ENCODE measurements at places on chromosomes 5 and 9. TPM values are rescaled to one million over a fixed set of nuclear protein-coding genes. Genes with fewer than 3 reads are reported as not detected.
A peak's percentile ranks its signal among the peaks of the same experiment; 100 is the strongest.

SETX gene
- 32.9 TPM for total RNA-seq

NPR3 gene
- total RNA-seq: not detected

PTGES gene
- 0.96 TPM for total RNA-seq

CMYA5 gene
- total RNA-seq: 0.12 TPM

FNBP1 gene
- 12.7 TPM for total RNA-seq

PCDHGA11 gene
- 7.0 TPM for total RNA-seq

TEX48 gene
- not detected for total RNA-seq

IQGAP2 gene
- total RNA-seq: 0.24 TPM

CDO1 gene
- total RNA-seq: 2.6 TPM

PAEP gene
- not detected for total RNA-seq

PCDHB11 gene
- total RNA-seq: 0.20 TPM

DNA sequence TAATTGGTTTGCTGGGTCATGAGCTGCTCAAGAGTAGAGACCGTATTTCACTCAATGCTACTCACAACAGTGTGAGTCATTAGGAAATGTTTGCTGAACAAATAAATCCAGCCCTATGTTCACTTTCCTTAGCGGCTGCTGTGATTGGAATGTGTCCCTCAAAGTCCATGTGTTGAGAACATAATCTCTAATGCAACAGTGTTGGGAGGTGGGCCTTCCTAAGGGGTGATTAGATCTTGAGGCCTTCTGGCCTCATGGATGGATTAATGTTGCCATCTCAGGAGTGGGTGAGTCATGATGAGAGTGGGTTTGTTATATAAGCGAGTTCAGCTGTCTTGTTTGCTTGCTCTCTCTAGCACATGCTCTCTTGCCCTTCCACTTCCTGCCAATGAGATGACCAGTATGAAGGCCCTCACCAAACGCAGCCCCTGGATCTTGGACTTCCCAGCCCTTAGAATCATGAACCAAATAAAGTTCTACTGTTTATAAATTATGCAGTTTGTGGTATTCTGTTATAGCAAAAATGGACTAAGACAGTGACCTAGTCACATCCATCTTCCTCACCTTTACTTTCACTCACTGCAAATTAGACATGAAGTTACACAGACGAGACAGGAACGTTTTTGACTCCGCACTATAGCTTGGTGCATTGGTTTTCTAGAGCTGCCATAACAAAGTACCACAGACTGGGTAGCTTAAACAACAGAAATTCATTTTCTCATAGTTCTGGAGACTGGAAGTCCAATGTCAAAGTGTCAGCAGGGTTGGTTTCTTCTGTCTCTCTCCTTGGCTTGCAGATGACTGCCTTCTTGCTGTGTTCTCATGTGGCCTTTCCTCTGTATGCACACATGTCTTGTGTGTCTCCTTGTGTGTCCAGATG is 50.9 kb upstream of the FAM169A start:
- peak; percentile 35 for DNase-seq

- no peak for DNase-seq
These were observed 61.4 kb upstream of the ICE1 start for GRCh38 chr5:5360941-5361520.

DNA sequence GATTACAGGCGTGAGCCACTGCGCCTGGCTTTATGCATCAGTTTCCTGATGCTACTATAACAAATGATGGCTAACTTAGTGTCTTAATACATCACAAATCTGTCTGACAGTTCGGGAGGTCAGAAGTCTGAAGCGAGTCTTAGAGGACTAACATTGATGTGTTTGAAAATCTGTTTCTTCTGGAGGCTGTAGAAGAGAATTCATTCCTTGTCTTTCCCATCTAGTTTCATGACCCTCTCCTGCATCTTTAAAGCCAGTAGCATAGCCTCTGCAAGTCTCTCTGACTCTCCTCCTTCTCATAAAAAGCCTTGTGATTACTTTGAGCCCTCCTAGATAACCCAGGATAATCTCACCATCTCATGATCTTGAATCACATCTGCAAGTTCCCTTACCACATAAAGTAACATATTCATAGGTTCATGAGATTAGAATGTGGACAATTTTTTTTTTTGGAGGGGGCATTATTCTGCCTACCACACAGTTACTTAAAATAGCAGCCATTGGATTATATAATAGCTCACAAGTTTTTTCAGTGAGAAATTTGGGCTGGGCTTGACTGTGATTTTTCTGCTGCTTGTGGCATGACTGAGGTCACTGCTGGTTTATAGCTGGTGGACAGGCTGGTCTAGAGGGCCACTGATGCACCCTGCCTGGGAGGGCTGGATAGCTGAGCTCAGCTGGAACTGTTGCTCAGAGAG is 134.8 kb downstream of the FBXL7 start:
- no peak for DNase-seq

GRCh38 chr9:78682216-78682615 is 385.3 kb downstream of the PSAT1 start:
- DNase-seq: no peak

- DNase-seq: no peak
These were observed 481.0 kb upstream of the RGMB start for GRCh38 chr5:98292496-98292895.

DNA sequence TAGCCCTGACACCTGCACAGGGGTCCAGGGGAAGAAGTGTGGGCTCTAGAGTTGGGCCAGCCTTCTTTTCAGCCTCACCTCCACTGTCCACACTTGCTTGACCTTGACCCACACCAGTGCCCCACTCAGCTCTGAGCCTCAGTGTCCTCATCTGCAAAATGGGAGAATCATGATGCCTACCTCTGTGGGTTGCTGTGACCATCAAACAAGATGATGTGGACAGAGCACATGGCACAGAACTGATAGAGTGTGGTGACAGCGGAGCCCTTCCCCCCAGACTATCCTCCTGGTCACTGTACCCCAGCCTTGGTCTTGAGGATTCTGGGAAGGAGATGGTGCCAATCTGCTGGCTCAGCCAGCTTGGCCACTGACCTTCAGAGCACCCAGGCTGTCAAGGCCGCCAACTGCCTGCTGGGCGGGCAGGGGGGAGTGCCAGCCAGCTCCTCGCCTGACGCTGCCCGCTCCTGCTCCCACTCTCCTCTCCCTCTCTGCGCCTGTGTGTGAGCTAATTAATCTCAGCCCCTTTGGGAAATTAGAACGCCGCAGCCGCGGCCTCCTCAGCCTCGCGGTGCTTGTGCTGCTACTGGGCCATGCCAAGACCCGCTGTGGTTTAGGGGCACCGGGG is 16.7 kb downstream of the CXXC5 start:
- DNase-seq: no peak

GRCh38 chr5:83628360-83628759 is 92.3 kb downstream of the HAPLN1 start:
- DNase-seq: no peak

GRCh38 chr5:93053825-93054224 is 527.2 kb downstream of the NR2F1-AS1 start:
- no peak for DNase-seq

DNA sequence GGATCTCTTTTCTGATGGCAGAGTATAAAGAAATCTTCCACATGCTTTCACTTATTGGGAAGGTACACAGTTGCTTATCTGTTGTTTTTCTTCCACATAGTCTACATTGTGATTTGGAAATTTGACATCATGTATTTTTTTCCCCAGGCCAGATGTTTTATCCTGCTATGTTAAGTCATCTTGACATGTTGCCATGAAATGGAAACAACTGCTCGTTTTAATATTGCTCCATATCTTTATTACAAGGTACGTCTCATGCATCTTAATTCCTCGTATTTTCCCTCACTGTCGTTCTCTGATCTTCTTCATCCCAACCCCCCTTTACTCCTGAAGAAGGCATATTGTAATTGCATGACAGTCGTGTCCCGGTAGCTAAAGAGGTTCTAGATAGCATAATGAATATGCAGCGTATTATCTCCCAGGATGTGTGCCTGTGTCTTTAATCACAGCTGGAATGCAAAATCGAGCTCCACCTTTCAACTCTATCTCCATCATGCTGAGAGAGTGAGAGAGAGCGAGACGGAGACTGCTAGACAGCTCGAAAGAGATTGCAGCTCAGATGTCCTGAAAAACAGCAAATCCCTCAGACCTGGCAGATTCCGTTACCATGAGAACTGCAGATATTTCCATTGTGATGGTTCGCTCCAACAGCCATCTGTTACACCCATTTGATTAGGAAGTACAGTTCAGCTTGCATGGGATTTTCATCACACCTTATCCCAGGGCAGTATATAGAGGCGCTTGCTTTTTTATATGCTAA is 281.7 kb downstream of the TMEM38B start:
- no peak for DNase-seq

DNA sequence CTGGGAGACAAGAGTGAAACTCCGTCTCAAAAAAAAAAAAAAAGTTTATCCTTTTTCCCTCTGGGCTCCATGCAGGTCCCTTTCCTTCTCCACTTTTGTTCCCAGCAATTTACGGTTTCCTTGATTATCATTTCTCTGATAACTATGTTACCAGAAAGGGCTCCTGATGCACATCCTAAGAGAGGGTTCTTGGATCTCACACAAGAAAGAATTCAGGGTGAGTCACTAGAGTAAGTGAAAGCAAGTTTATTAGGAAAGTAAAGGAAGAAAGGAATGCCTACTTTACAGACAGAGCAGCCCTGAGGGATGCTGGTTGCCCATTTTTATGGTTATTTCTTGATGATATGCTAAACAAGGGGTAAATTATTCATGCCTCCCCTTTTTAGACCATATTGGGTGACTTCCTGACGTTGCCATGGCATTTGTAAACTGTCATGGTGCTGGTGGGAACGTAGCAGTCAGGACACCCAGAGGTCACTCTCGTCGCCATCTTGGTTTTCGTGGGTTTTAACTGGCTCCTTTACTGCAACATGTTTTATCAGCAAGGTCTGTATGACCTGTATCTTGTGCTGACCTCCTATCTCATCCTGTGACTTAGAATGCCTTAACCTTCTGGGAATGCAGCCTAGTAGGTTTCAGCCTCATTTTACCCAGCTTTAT is 13.5 kb upstream of the MELK start:
- peak; percentile 48 for DNase-seq

GRCh38 chr5:58482536-58482935 is 8.7 kb upstream of the GAPT start:
- DNase-seq: no peak

DNA sequence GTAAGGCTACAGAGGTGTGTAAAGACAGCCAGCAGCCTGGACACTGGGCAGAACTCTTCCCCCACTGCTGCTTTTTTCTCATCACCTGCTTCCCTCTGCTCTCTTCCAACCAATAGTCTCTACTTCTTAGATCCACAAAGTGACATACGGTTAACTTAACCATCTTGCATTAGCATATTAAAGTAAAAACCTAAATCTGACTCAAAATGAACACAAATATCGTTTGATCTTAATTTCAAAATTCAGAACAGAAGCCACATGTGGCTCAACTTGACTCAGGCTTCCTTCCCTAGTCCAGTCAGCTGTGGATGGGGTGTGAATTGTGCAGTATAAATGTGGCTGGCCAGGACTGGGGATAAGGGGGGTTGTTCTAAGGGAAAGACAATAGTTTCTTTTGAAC is 114.3 kb downstream of the STARD4 start:
- DNase-seq: no peak

GRCh38 chr5:32107291-32107690 is 66.8 kb downstream of the GOLPH3 start:
- no peak for DNase-seq

GRCh38 chr5:136506131-136506530 is 140.8 kb upstream of the TRPC7 start:
- DNase-seq: no peak

GRCh38 chr9:125971050-125971449 is 223.9 kb downstream of the PBX3 start:
- no peak for DNase-seq

GRCh38 chr9:128724744-128725211 is 851 bp upstream of the ZDHHC12 start:
- peak; percentile 86 for DNase-seq

- peak; percentile 2 for DNase-seq
These were observed 33.6 kb upstream of the NFIB start for GRCh38 chr9:14347406-14348122.

DNA sequence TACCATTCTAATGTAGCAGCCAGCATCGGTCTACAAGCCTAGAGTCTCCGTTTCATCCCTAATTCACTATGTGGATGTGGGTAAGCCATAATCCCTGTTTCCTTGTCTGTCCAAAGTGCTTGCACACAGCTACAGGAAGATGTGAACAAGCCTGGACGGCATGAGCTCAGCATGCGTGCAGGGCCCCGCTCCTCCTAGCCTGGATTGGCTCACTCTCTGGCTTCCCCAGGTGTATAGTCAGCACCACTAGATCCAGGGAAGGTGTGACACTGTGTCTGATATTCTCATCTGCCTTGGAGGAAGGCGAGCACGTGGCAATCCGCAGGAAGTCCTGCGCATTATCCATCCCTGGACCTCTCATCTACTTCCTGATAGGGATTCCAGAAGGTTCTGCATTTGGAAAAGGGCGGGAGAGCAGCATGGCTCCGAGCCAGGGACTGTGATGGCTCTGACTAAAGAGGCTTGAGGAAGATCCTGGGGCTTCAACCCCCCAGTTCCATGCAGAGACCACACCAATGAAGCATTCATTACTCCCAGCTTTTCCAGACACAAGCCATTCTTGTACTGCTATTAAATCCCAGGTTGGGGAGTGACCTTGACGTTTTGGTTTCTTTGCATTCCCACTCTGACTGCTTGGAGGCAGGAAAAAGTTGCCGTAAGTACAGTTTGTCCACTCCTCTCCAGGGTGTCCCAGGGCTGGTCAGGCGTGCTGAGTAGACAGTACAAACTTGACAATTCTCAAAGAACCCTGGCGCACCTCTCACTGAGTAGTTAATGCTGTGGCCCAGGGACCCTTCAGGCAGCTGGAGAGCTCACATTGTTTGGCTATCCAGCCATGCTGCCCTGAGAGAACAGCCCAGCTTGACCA is 65.6 kb downstream of the PSD2 start:
- DNase-seq: no peak

- no peak for DNase-seq
These were observed 570.9 kb downstream of the TLE1 start for GRCh38 chr9:81118416-81118815.

GRCh38 chr5:169649486-169649885 is 12.4 kb downstream of the DOCK2 start:
- DNase-seq: no peak

- DNase-seq: no peak
These were observed 265.8 kb downstream of the ADAMTSL1 start for GRCh38 chr9:18739641-18740318.

Measured in RPMI7951 (cell line).